Breast epithelium (tissue), 4 donors: ENCODE measurements at places on chromosomes 11 and 22. TPM values are rescaled to one million over a fixed set of nuclear protein-coding genes. Genes with fewer than 3 reads are reported as not detected.

DNA sequence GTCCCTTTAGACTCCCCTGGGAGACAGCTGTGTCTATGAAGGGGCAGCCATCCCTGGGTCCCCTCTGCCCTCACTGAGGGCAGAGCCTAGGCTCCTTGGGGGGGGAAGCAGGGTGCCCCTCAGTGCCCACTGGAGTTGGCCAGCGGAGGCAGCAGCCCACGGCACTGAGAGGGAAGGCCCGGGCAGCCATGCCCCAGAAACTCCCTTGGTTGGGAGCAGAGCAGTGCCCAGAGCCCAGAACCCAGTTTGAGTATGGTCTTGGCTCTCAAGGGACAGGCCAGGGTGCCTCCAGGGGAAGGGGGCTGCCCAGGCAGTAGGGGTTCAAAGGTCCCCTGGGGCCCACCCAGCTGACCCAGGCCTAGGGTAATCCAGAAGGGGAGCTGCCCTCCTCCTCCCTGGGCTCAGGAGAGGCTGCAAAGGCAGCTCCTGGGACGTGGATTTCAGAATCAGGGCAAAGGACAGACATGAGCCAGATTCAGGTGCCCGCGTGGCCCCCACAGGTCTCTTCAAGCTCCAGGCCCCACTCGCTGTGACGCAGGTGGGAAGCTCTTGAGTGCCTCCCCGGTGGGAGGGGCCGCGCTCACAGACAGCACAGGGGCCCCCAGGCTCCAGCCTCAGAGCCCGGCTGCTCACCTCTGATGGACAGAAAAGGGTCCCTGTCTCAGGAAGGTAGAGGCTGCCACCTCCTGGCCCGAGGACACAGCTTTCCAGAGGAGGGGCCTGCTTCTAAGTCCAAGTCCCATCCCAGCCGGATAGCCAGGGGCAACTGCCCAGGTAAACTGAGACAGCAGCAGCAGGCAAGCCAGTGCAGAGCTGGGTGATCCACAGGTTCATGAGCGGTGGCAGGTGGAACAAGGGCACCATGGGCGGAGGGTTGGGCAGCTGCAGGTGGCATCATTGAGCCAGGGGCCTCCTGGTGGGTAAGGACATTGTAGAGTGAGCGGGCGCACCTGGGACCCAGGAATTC is 2.6 kb downstream of the C11orf21 start:
- DNase-seq: peak; percentile 39

- no peak for DNase-seq
Observed at GRCh38 chr11:47356998-47357329, 4.5 kb upstream of the MYBPC3 start.

DNA sequence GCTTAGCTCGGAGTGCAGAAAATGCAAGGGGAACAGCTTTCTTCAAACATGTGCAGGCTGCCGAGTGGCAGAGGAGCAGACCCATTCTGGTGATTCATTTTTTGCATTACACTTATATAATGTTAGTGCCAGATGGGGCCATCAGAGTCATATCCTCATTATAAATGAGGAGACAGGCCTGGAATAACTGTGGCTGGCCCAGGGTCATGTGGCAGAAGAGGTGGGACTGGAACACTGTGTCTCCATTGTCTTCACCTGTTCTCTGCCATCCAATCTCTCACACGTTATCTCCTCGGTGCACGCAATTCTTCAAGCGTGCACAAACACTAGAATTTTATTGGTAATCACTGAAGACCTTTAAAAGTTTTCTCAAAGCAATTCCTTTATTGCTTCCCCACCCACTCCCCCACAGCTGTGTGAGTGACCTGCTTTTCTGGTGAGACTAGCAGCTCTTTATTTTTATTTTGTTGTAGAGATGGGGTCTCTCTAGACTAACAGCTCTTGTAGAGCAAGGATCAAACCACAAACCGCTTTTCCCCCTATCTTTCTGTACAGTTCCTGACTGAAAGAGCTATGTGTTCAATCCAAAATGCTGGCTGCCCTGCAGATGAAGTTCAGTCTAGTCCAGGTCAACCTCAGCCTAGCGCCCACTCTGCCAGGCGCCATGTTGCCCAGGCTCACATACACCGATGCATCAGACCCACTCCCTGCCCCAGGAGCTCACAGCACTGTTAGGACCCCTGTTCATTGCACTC is 75.3 kb downstream of the ST3GAL4 start:
- DNase-seq: no peak

- DNase-seq: no peak
Observed at GRCh38 chr11:3136546-3137455, 28.3 kb downstream of the OSBPL5 start.

GRCh38 chr11:211741-212140 is 4.2 kb downstream of the RIC8A start:
- DNase-seq: no peak

DNA sequence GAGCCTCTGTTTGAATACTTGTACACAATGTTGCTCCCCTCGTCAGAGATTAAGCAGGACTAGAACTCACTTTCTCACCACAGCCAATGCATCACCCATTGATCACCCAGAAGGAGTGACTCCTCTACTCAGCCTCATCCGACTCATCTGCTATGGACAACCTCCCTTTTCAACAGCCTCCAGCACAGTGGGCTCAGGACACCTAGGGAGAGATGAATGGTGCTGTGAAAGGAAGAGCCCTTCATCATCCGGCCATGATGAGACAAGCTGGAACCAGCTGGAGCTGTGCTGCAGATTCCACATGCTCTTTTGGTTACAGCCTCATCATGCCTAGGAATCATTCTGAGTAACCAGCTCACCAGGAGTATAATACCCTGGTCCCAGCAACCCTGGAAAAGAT is 15.5 kb downstream of the C11orf91 start:
- no peak for DNase-seq

- DNase-seq: peak; percentile 65
Observed at GRCh38 chr11:35927682-35928081, 16.2 kb upstream of the LDLRAD3 start.

DNA sequence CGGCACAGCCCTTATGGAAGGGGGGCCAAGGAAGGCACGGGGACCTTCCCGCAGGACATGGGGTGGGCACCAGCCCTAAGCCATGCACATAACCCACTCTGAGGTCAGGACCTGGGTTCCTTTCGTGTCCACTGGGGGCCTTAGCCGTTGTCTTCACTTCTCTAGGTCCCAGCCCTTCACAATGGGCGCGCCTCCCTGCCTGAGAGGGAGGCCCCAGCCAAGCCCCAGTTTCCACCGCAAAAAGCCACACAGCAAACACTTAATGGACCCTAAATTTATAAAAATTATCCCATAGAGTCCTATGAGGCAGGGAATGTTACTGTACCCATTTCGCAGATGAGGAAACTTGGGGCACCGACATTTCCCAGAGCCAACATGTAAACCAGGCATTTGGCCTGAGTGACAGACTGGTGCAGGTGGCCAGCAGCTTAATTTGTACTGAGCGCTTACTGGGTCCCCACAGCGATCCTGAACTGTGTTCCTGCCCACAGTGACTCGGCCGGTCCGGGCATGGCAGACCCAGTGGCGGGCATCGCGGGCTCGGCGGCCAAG is 1.2 kb downstream of the GAS2L1 start:
- DNase-seq: no peak

DNA sequence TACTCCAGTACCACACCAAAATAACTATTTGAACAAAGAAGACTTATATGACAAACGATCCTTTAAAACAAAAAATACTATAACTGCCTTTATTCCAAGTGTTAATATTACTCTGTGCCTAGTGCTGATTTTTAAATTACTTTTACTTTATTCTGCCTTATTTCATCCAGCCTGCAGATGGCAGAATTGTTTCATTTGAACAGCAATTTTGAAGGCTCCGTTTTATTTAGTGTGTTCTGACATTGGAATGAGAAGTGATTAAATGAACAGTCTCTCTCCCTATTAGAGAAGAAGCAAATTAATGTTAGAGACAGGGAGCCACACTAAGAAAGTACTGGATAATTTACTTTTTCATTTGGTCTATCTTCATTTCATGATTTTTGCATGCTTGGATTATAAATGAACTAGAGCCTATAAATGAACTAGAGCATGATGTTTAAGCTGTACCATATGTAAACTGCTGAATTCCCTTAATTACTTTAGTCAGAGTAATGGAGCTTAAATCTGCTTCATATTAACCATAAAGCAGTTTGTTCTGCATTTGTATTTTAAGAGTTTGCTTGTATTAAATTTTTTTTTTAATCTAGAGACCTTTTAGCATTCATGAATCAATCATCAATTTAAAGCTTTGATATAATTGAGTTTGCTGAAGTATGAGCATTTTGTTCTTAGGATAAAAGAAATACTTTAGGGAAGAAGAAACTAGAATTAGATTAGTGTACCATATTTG is 9.8 kb downstream of the PDHX start:
- no peak for DNase-seq

DNA sequence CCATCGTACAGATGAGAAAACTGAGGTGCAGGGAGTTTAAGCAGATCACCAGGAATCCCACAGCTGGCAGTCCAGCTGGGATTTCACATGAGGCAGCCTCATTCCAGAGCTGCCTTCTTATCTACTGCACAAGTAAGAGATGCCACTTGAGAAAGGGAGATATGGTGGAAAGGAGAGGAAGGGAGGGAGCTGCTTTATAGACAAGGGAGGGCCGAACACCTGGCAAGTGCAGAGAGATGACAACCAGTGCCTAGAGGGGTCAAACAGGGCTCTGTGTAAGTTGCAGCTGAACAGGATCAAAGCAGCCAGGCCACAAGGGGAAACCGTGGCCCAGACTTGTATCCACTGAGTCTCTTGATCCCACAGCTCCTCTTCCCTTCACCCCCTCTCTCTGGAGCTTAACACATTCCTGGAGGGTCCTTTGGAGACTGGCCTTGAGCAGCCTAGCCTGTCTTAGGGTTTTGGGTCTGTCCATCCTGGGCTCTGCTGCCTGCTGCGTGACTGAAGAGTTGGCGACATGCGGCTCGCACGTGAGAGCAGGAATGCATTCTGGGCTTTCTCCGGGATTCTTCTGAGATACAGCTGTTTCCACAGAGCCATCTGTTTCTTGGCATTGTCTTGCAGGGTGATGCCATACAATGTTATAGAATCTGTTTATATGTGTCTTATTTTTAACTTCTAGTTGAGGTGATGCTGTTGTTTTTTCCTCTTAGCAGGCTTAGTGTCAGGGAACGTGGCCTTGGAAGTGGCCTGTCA is 268.5 kb upstream of the SYN3 start:
- no peak for DNase-seq

GRCh38 chr11:68053117-68053516 is 14.3 kb downstream of the TCIRG1 start:
- no peak for DNase-seq

- DNase-seq: no peak
Observed at GRCh38 chr11:121965330-121965729, 150.7 kb downstream of the BLID start.

GRCh38 chr11:6251120-6251733 is 8.4 kb upstream of the CCKBR start:
- peak; percentile 73 for DNase-seq

DNA sequence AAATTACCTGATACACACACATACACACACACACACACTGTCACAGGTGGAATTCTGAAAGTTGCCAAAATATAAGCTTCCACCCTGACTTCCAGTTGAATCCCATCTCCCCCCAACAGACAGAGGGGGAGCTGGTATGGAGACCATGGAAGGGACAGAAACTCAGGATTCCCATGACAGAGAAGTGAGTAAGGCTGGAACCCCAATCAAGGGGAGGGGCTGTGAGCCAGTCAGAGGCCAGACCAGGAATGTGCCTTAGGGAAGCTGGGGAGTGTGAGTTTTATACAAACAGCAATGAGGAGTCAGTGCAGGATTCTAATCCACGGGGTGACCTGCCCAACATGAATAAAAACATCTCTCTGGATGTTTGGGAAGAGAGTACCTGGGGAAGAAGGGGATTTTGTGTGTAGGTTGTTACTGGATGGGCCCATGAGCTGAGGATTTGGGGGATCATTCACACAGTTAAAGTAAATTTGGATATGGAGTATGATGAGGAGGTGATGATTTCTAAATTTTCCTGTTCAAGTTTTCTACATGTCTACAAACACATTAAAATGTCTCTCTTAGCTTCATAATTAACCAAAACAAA is 38.7 kb upstream of the TOP3B start:
- DNase-seq: no peak

DNA sequence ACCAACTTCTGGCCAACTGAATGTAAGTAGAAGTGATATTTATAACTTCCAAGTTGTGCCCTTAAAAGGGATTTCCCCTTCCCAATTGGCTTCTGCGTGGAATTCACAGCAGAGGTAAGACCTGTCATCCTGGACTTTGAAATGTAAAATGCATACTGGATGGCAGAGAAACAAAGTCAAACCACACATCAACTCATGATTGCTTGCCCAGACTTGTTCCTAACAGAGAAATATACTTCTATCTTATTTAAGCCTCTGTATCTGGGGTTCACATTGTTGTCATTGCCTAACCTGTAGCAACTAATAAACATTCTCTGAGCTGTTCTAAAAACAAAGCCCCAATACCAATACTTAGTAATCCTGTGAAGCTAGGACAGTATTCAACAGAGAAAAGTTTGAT is 6.2 kb downstream of the ME3 start:
- no peak for DNase-seq

DNA sequence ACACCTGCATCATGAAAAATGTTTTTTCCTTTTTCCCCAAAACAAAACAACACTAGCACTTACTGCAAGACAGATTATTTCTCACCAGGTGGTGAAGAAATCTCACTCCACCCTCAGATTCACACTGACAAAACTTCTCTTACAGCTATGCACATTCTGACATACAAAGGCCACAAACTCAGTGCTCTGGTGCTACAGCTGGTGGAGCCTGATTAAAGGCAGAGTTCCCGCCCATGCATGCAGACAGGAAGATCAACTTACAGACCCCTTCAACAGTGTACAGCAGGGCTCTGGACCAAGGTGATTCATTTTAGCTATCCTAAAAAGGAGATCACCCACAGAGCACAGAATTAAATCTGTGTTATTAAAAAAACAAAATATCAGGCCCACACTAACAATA is 112.6 kb downstream of the CADM1 start:
- no peak for DNase-seq

- DNase-seq: no peak
Observed at GRCh38 chr22:27270818-27271510, 530.6 kb downstream of the MN1 start.

DNA sequence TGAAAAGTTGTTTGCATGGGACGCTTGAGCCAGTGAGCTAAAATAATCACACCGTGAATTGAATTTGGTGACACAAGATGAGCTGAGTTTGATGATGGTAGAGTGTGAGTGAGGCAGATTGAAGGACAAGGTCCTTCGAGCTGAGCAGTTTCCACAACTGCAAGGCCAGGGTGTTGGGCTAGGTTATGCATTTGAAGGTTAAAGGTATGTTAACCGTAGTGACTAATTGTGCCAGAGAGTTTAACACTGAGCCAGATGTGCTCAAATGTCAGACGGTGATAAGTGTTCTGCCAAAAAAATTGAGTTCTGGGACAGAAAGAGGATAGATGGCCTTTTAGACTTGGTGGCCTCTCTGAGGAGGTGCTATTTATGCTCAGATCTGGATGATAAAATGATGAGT is 89.5 kb downstream of the FAM83F start:
- DNase-seq: no peak

WT1 gene
- 0.66 TPM for total RNA-seq

KCNJ4 gene
- total RNA-seq: not detected

C11orf87 gene
- not detected for total RNA-seq

NCAM1 gene
- 6.1 TPM for total RNA-seq

SERPIND1 gene
- not detected for total RNA-seq

KCNC1 gene
- not detected for total RNA-seq

OR5P2 gene
- total RNA-seq: 6.6 TPM

MMP27 gene
- not detected for total RNA-seq

CTSD gene
- total RNA-seq: 694 TPM

ANO1 gene
- 3.7 TPM for total RNA-seq

OR8B3 gene
- not detected for total RNA-seq
